ENCODE measurements at places on chromosomes 1 and 21.

DNA sequence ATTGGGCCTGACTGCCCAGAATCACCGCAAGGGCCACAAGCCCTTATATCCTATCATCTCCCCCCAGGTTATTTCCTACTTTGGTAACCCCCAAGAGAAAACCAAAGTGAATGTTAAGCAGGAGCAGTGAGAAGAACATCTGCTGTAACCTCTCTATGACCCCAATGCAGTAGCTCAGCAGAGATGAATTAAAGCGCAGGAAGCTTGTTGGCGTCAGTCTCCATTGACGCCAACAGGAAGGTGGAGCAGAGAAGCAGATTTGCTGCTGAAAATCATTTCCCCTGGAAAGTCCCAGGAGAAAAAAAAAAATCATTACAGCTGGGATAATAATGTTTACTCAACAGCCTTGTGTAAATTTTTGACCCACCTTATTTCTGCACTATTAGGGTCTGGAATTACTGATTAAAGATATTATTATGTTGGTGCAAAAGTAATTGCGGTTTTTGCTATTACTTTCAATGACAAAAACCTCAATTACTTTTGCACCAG lies 33.2 kb upstream of the FAM163A start:
- no peak for DNase-seq

DNA sequence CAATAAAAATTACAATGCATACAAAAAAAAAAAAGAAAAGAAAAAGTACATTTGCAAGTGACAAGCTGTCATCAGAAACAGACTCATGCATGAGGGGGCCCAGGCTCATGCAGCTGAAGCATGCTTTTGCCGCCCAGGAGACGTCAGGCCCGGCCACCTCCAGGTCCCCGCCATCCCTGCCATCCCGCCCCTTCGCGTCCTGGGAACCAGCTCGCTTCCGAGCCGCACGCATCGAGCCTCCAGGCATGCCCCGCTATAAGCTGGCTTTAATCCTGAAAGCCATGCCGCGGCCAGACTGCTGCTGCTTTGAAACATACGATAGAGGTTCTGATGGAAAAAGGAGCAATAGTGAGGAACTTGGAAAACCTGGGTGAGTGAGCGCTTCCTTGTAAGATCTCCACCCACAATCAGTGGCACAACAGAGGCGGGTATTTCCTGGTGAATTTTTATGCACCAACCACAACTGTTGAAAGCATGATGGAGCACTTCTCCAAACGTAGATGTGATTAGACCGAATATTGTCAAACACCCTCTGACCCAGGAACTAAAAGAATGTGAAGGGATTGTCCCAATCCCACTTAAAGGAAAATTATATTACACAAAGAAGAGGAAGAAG lies 113.7 kb downstream of the FAF1 start:
- no peak for DNase-seq

DNA sequence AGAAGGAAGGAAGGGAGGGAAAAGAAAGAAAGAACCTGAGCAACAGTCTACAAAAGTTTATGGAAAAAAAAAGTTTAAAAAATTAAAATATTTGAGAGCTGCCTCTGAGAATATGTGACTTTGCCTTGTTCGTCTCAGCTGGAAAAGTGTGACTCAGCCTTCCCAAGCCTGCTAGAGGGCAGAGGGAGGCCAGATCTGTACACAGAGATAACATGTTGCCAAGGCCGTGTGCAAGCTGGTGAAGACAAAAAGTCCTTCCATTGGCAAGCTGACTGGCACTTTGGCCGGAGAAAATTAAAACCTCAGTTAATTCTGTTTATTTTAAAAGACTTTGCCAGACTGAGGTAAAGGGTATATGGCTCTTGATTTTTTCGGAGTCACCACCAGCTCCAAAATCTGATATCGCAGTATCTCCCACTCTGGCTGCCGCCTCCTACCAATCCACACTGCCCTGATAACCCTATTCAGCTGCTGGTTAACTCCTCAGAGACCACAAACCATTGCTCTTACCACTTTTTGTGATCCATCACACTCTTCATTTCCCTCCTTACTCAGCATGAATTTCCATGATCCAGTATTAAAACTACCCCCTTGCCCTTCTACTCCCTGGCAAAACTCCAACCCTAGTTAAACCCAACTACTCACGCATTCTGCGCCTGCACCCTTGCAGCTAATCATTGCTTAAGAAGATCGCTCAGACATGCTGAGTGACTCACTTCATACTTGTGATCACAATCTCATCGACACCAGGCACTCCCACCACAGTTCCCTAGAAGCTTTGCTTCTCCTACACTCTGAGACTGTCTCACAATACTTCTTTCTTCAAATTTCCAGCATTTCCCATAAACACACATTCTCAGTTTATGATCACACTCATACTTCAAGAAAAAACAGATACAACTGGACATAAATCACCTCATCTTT lies 5.7 kb upstream of the PPP1R15B start:
- peak; percentile 87 for DNase-seq

DNA sequence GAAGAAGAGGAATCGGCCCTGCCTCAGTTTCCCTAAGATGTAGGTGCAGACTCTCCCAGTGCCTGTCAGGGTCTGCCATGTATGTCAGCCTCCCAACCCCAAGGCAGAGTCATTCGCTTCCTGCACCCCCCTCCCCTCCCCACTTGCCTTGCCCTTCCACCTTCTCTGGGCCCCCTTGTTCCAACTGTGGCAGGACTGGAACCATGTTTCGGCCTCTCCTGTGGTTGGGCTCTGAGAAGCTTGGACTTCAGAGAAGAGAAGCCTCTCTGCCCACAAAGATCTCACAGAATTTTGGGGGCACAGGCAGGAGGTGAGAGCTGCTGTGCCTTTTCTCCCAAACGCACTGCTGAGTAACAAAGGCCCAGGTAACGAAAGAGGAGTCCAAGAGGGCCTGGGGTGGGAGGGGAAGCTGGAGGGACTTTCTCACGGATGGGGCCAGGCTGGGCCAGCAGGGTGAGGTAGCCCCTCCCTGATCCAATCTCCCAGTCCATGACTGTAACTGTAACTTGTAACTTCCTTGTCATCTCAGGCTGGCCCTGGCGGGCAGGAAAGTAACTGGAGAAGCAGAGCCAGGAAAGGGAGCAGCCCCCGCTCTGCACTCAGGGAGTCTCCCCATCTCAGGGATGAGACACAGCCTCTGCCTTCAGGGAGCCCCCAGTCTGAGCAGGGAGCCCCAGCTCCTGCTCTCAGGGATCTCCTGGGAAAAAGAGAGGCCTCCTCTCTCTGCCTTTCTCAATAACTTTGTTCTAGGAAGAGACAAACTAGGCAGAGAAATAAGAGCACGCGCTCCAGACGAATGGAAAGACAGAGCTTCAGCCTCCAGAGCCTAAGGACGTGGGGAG lies 11.3 kb downstream of the CRABP2 start:
- DNase-seq: peak; percentile 16

- DNase-seq: no peak
Observed at GRCh38 chr1:235019471-235019870, 109.2 kb downstream of the TOMM20 start.

DNA sequence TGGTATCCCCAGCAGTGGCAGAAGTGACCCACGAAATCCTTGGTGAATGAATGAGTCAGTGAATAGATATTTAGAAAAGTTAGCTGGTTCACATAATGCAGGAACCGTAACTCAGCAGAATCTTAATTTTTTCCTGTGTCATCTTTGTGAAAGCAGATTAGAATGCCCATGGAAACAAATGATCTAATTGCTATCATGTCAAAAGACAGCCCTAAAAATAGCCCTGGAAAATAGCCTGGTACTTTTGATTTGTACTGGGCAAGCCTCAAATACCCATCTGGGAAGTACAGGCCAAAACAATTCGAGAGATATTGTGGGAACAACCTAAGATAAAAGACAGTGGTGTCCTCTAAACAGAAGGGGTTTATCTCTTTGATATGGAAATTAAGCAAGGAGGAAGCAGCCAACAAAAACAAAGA lies 21.1 kb downstream of the FYB2 start:
- no peak for DNase-seq

DNA sequence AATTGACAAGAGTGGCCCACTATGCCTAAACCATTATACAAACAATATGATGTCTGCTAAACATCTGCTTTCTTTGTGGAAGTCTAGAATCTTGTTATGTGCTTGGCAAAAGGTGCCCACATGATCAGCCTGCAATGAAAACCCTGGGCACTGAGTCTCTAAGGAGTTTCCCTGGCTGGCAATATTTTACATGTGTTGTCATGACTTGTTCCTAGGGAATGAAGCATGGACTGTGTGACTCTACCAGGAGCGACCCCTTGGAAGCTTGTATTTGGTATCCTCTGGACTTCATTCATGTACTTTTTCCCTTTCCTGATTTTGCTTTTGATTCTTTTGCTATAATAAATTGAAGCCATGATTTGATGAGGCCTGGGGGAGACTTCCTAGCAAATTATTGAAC lies 324.9 kb downstream of the HHIPL2 start:
- DNase-seq: no peak

DNA sequence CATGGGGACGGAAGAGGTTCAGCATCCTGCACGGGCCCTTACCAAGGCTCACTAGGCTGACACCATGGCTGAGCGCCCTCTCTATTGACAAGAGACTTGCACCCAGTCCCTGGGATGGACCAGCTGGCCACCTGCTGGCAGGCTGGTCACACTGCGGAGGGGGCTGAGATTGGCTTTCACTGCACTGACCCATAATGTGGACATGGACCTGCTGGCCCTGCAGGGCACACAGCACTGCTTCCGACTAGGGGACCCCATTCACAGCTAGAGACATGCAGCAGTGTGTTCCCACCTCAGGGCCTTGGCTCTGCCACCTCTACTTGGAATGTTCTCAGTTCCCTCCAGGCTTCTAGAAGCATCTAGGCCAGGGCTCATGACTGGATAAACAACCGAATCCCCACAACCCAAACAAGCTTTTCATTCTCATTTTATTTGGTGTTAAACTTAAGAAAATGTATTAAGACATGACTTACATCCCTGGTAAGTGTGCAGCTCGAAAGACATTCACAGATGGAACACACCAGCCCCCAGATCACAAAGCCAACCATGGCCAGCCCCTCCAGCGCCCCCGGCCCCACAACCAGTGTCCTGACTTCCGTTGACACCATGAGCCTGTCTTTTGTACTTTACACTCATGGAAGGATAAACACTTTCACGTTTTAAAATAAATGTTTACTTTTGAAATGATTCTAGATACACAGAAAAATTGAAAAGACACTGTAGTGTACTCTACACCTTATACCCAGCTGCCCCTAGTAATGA lies 9.3 kb upstream of the SRARP start:
- peak; percentile 64 for DNase-seq

All from hematopoietic multipotent progenitor cell treated with erythropoietin and hydrocortisone succinate and interleukin-3 and kit ligand, for 8 days (in vitro differentiated cells).